ENCODE measurements at places on chromosomes 4 and X.

DNA sequence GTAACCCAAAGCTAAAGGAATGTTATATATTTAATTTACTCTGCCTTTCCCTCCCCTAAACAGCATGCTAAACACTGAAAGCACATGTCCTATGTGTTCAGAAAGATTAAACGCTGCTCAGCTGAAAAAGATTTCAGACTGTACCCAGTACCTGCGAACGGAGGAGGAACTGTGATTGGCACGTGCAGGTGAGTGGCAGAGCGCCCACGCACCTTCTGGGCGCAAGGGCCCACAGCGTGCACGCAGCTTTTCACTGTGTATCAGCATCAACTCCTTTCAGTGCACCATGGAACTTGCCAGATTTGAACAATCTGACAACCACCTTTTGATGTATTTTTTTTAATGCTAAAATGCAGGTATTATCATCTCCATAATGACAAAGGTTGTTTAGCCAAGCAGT lies 87.7 kb downstream of the RFC1 start:
- DNase-seq = no peak

- no peak for DNase-seq
These were observed 1.3 kb downstream of the HTR2C start for GRCh38 chrX:114584983-114585842.

DNA sequence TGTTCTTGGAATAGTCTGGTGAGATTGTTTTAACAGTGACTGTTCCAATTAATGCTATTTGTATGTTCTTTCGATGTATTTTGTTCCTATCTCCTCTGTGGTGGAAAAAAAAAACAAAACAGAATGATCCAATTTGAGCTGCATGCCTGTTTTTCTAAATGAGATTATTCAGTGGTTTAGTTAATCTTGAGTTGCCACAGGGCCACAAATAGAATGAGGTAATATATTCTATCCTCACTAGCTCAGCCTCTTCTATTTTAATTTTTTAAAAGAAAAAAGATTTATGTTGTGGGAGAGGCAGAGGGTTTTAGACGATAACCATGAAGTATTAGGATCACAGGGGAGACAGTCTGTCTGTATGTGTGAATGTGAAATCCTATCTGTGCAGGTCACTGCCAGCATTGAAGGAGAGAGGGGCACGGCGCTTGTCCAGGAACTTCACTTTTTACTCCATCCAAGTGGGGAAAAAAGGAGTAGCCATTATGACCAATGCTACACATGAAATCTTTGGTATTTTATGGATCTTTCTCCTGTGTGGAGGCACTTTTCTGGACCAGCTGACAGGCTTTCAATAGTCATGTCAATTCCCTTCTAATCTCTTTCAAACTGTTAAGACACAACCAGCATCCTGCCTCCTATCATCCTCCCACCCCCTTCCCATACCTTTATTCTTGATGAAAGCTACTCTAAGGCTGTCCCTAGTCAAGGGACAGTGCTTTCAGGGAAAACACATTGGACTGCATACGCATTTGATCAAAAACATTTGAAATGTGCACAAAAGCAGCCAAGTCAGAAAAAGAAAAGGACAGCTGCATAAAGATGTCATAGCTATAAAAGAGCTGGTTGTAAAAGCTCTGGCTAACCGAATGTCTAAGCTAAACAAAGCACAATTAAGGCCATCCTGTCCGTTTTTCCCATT lies 1063.8 kb upstream of the INTU start:
- DNase-seq = peak; percentile 37

DNA sequence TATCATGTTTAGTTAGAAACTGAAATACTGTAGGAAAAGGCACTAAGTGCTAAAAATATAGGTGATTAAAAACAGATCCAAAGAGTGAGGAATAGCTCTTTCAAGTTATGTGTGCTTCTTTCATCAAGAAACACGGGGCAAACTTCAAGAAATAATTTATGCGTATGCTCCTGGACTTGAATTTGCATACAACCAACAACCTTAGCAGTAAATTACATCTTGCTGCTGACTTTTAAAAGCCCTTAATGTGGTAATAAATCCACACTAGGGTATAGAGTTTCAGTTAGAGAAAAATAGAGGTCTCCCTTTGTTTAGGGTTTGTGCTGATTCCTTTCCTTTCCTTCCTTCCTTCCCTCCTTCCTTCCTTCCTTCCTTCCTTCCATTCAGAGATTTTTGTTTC lies 94.5 kb upstream of the GC start:
- DNase-seq = no peak

DNA sequence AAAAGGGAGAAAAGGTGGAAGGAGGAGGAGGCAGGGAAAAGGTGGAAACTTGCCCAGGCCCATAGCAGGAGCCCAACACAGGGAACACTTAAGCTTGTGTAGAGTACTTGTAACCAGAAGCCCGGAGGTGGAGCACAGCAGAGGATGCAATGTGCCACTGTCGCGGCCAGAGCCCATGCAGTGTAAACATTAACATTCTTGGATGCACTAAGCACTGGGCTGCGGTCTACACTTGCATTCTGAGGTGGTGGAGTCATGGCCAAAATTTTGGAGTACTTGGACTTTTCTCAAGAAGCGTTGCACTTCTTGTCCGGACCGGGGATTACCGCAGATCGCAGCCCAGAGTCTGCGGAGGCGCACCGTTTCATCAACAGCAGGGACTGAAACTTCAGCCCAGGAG lies 4.5 kb upstream of the RHOXF1 start:
- no peak for DNase-seq

DNA sequence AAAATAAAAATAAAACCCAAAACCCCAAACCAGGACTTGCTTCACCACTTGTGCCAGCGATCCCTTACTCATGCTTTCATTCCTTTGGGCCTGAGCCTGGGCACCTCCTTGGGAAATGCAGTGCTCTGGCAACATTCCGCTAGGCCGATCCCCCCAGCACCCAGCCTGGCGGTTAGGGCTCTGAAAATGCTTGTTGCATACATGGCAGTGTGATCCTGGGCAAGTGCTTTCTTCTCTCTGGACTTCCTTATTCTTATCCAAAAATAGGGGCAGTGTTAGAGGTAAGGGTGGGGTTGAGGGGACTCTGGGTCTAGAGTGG lies 4.6 kb downstream of the ZNF185 start:
- no peak for DNase-seq

DNA sequence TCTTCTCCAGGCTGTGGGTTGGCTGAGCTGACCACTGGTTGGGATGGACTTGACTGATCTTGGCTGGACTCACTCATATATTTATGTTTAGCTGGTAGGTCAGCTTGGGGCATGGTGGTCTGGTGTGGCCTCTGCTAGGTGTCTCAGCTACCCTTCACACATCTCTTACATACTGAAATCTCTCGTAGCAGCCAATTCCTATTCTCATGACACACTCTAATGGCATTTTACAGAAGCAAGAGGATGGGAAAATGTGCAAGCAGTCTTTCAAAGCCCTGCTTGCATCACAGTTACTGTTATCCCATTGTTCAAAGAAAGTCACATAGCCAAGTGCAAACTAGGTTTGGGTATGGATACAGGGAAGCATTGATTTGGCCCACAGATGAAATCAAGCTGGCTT lies 55.5 kb upstream of the PCDH18 start:
- DNase-seq = no peak

DNA sequence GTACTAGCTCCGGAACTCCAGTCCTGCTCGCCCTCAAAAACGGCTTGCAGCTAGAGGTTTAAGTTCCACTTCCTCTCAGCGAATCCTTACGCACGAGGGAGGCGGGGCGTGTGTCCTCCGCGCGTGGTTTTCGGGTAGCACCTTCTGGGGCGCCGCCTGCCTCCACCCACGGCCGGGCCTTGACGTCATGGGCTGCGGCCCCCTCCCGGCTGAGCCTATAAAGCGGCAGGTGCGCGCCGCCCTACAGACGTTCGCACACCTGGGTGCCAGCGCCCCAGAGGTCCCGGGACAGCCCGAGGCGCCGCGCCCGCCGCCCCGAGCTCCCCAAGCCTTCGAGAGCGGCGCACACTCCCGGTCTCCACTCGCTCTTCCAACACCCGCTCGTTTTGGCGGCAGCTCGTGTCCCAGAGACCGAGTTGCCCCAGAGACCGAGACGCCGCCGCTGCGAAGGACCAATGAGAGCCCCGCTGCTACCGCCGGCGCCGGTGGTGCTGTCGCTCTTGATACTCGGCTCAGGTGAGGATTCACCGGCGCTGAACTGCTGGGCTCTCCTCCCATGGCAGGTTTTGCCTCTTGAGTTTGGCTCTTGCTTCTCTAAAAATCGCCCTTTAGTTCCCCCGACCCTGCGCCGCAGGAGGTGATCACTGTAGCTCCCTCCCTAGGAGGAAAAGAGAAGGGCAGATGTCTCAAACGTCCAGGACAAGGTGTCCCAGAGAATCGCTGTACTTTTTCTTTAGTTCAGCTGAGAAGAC lies at the start of gene AREG:
Gene AREG, plus strand, starts transcription at position 246 of the 752 bp plus-strand sequence. Its CDS starts 210 bp downstream, at position 456.
- peak; percentile 3 for DNase-seq

DNA sequence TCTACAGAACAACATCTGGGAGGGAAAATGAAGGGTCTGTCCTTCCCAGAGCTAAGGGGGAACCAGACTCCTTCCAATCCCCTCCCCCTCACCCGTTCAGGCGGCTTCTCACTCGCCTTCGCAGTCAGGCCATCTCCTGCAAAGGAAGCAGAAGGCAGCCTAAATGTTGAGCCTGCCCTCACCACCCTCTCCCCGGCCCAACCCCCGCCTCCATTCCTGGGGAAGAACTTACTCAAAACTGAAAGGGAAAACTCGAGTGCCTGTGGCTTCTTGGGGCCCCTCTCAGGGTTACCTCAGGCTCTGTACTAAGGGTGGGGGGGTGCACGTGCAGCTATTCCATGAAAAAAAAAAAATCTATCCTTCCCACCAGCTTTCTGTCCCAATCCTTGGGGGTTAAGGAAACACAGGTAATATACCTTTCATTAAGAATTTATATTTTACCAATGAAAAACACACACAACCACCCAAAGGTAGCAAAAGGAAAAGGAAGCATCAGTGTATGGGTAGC lies 2.4 kb downstream of the ZMYM3 start:
- DNase-seq = no peak

- no peak for DNase-seq
These were observed 42.4 kb downstream of the KDM6A start for GRCh38 chrX:44915361-44915868.

GRCh38 chr4:7342223-7343080 lies 92.3 kb downstream of the PSAPL1 start:
- DNase-seq = peak; percentile 79

DNA sequence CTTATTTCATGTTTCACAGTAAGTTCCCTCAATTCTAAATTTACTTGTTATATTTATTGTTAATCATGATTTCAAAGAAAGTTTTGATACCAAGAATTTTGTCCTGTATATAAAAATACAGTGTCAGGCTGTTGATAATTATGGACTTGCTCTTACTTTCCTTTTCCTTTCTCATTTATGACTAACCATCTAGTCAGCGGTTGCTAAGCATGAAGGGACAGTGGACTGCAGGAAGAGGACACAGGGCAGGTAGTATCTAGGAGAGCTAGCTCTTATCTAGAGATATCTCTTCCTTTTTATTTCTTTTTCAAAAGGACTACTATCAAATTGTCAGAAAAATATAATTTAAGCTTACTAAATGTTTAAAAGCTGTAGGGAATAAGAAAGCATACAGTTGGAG lies 1.6 kb downstream of the OPRPN start:
- DNase-seq = no peak

DNA sequence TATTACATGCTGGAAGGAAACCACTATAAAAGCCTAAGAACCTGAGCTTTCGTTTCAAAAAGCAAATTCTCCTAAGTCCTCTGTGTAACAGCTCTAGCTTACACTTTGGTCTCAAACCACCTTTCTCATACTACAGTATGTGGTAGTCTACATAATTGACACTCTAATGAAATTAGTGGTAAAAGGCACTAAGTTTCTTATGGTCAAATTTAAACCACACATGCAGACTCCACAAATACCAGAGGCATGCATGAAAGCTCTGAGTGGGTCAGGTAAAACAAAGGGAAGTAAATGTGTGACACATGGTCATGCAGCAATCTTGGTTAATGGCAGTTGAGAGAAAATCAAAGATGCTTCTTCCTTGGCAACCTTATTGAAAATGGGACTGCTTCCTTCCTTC lies 187.8 kb downstream of the CCNG2 start:
- no peak for DNase-seq

- no peak for DNase-seq
These were observed 53.0 kb upstream of the ATOH1 start for GRCh38 chr4:93775551-93775950.

- no peak for DNase-seq
These were observed 43.9 kb upstream of the NEIL3 start for GRCh38 chr4:177265729-177266128.

- DNase-seq = peak; percentile 80
These were observed 105.4 kb upstream of the TBC1D9 start for GRCh38 chr4:140861359-140862176.

- no peak for DNase-seq
These were observed 26.0 kb downstream of the AMTN start for GRCh38 chr4:70544279-70544868.

DNA sequence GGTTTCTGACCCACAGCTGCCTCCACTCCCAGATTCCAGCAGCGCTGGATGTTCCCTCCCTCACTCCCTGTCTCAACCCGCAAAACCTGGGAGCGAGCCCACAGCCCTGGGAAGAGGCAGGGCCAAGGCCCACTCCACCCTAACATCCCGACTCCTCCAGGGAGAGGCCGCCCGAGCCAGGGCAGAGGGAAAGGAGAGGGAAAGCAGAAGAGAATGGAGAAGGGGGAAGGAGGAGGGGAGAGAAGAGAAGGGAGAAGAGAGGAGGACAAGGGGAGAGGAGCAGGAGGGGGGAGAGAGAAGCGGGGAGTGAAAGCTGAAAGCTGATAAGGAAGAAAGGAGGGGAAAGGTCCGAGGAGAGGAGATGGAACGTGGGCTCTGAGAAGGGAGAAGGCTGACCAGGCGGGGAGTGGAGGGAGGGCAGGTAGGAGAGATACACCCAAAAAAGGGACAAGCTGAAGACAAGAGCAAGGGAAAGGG lies 120.2 kb upstream of the PJA1 start:
- DNase-seq = no peak

GRCh38 chr4:185576962-185577950 lies 41.9 kb upstream of the PDLIM3 start:
- no peak for DNase-seq

GRCh38 chr4:165177725-165178666 lies 29.4 kb upstream of the KLHL2 start:
- no peak for DNase-seq

- no peak for DNase-seq
These were observed 1010.4 kb downstream of the ADGRL3 start for GRCh38 chr4:62210486-62210885.

DNA sequence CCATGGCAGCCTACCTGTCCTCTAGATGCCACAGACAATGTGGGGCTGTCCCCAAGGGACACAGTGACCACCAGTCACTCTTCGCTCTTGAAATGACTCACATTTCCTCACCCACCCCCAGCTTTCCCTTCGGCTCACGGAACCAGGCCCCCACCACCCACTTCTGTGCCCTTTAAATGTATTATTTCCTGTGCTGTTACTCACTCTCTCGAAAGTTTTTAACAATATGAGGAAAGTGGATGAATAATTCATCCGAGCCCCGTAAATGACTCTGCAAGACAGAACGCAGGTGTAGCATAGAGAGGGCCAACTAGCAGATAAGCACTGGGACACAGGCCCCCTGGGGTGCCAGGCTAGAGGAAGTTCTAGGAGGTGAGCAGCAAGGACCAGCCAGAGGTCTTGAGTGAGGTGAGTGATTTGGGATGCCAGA lies 179.5 kb upstream of the TBL1X start:
- DNase-seq = no peak

- DNase-seq = no peak
These were observed 167.5 kb upstream of the MAP3K15 start for GRCh38 chrX:19682712-19683331.
